Stimulated activated CD4-positive, alpha-beta T cell treated with anti-CD3 and anti-CD28 coated beads, Interleukin-15, amount 100 ng/mL, for 1 hour (primary cell): ENCODE measurements at places on chromosomes 7 and 10.

DNA sequence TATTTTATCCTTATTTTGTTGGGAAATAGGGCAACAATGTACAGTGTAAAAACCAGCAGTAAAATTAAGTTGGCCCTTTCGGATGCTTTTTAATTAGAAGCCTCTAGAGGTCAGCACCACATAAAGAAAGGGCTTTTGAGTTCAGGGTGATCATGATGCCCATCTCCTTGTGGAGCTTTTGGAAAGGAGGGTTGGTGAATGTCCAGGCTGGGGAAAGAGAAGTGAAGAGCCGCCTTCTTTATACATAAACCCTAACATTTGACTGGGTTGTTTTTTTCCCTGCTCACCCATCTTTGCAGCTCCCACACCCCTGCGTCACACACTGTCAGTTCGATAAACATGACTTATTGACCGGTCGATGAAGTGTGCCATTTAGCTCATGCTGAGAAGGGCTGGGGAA lies 29.8 kb downstream of the MTURN start:
- no peak for DNase-seq

DNA sequence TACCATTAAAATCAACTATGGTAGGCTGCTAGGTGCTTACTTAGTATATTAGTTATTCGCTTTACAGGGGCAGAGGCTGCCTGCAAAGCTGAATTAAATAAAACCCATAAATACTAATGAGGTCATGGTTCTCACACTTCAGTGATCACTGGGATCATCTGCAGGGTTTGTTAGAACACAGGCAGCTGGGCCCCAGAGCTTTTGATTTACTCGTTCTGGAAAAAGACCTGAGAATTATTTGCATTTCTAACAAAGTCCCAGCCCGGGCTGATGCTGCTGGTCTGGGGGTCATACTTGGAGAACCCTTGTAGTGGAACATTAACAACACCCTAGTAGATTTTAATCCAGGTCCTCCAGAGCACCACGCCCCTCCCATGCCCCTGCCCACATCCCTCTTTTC lies 8.5 kb downstream of the UCN3 start:
- DNase-seq, result no peak

DNA sequence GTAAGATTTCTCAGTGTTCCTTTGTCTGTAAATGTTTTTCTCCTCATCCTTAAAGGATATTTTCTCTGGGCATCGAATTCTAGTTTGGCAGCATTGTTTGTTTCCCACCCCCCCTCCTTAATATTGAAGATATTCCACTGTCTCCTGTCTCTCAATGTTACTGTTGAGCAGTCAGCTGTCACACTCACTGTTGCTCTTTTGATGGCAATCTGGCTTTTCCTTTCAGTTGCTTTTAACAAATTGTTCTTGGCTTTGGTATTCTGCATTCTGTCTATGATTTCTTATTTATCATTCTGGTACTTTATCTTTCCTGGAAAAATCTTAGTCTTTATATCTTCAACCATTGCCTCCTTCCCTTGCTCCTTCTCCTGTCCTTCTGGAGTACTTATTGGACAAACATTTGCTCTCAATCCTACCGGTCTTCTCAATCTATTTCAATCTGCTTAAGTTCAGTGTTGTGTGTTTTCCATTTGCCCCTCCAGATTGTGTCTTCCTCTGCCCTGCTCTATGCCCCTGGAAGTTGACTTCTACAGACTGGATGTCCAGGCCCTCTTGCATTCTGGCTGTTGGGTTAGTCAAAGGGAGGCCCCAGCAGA lies 9.3 kb upstream of the GTPBP4 start:
- no peak for DNase-seq

DNA sequence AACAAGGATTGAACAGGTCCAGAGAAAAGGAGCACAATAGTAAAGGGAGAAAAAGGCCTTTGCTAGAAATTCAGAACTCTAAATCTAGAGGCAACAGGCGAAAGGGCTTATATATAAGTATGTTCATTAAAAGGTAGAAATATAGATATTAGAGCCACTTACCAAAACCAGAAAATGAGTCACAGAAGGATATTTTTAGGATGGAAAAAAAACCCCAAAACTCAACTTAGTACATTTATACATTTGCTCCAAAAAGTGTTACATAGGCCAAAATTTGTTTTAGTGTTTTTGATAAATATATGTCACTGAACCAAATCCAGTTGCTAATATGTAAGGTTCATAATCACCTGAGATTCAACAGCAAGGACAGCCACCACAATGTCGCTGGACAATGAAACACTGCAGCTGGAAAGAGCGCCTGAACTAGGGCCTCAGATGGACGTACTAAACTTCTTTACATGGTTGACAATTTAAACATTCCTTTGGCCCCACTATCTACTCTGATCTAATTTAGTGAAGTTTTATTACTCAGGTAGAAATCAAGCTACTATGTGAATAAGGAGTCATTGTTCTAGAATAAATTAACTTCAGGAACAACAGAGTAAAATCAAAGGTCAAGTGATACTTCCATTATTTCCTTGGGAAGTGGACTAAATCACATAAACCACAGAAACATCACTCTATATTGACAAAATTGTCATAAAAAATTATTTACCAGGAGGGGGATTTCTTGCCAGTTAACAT lies 10.9 kb downstream of the FAM3C start:
- DNase-seq, result no peak

- DNase-seq, result no peak
These were observed 27.4 kb upstream of the GOLGA7B start for GRCh38 chr10:97822261-97822687.

DNA sequence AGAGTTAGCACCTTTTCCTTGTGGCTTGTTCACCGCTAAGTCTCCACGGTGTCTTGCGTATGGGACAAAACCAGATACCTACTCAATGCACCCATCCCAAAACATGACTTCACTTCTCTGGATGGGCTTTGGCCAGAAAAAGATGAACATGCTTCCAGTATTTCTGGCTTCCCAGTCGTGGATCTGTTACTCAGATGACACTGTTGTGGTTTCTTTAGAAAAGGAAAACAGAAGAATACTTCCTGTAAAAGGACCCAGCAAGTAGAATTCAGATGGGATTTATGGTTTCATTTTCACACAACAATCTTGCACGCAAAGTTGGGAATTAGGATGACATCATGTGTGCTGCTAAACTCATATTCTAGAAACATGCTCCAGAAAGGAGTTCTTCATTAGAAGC lies 216.7 kb downstream of the ADAM12 start:
- DNase-seq, result no peak

- no peak for DNase-seq
These were observed 181.6 kb downstream of the XPNPEP1 start for GRCh38 chr10:109741712-109742111.

GRCh38 chr10:22712956-22713852 lies 1.2 kb downstream of the PIP4K2A start:
- peak; percentile 16 for DNase-seq

DNA sequence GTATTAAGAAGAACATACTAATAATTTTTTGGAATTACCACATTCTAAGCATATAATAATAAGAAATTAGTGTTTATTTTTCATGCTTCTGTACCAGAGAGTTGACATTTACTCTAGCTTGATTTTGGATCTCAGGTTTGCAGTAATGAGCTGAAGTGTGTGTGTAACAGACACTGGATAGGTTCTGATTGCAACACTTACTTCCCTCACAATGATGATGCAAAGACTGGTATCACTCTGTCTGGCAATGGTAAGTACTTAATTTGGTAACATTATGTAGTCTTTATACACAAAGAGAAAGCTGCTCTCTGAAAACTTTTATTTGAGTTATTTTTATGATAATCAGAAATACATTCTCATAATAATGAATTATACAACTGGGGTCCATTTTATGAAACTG lies 54.1 kb downstream of the SRI start:
- DNase-seq, result no peak

DNA sequence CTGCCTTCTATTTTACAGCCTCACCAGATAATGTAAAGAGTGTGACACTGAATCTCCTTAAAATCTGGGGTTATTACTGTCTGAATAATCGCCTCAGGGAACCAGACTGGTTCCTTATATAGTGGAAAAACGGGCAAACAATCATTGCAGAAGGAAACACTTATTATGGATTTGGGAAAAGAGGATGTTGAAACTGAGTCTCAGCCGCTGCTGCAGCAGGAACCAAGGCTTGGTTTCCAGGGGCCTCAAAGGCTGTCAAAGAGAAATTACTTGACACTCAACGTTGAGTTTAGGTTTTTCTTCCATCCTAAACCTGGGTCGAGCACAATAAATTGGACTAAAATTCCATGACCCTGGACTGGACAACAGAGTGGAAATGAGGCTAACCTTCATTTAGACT lies 103.8 kb upstream of the AHR start:
- no peak for DNase-seq
